ENCODE measurements at places on chromosomes 7 and 10.

DNA sequence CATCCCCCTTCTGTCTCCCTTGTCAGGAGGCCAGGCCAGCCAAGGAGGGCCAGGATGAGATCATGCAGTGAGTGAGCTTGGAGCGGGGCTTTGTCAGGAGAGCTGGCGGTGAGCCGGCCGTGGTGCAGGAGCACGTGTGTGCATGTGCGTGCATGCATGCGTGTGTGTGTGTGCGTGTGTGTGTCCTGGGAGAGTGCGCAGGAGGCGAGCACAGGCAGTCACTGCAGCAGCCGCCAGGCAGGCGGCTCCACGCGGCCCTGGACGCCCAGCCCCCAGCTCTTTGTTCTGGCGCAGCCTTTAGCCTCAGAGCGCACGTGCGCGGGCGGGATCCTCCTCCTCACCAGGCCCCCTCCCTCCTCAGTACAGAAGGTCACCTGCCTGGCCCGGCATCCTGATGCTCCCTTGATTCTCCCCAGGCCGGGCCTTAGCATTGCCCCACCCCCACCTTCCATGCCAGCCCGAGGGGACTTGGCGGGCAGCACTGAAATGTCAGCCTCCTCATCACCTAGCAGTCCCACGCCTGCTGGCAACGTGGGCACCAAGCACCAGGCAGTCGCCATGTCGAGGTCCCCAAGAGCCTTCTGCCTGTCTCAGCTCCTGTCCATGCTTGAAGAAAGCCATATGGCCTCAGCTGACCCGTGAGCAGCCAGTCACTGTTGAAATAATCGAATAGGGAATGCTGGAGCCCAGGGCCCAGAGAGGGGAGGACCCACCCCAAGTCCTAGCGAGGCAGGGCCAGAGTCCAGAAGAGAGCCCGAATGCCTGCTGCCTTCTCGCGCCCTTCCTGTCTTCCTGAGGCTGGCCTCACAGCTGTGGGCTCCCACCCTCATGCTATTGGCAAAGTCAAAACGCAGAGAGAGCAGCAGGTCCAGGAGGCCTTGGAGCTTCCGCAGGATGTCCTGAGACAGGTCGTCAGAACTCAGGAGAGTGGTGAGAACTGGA, 125.9 kb upstream of the PPIF start:
- no peak for DNase-seq

GRCh38 chr7:16034866-16035265, 348.4 kb upstream of the MEOX2 start:
- no peak for DNase-seq

DNA sequence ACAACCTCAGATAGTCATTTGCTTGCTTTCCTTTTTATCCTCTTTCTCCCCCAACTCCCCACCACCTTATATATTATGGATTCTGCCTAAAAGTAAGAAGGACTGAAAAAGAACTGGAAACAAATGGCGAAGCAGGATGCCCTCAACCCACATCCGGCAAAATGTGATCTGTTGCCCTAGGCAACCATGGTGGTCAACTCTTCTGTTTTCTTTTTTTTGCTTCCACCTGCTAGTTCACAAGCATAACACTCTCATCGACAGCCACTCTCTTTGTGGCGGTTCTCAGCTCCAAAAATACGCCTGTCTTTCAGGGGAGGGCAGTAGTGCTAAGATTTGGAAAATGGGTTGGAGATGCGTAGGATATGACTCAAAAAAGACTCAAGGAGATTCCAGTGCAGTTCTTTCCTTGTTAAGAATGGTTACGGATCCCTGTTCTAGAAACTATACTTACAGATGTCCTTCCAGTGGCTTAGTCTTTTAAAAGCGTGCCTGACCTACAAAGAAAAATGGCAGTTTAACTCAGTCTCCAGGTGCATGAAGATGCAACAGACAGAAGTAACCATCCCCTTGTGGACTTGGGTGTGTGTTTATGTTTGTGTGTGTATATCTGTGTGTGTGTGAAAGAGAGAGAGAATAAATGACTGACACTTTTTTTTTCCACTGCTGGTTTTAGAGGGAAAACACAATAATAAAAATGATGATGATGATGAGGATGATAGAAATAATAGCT, 10.7 kb downstream of the APBB1IP start:
- DNase-seq, result peak; percentile 90

DNA sequence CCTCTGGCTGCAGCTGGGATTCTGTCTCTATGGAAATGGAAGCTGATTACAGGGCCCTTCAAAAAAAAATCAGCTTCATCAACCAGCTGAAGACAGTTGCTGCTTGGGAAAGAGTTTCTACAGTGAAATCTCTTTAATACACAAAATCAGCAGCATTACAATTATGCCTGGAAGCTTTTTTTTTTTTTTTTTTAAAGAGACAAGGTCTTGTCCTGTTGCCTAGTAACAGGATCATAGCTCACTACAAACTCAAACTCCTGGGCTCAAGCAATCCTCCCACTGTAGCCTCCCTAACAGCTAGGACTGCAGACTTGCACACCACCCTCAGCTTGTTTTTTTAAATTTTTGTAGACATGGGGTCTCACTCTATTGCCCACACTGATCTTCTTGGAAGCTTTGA, 94.5 kb downstream of the OR13A1 start:
- no peak for DNase-seq
